ENCODE measurements at places on chromosomes 4 and X. TPM values are rescaled to one million over a fixed set of nuclear protein-coding genes. Genes with fewer than 3 reads are reported as not detected.

The ARHGAP36 gene
- total RNA-seq, result 0.42 TPM

The CLDN34 gene
- total RNA-seq, result 0.71 TPM

The JCHAIN gene
- not detected for total RNA-seq

The DGAT2L6 gene
- total RNA-seq, result not detected

The FAM9B gene
- total RNA-seq, result not detected

The IL9R gene
- total RNA-seq, result not detected

The GLRA3 gene
- 1.4 TPM for total RNA-seq

The KCND1 gene
- 0.71 TPM for total RNA-seq

The NDST3 gene
- 3.5 TPM for total RNA-seq

The DUSP21 gene
- not detected for total RNA-seq

The ADGRA3 gene
- total RNA-seq, result 25.5 TPM

The ADH1B gene
- total RNA-seq, result 0.05 TPM

The ZFYVE28 gene
- total RNA-seq, result 3.9 TPM

The EFHC2 gene
- total RNA-seq, result 14.3 TPM

The SPANXB1 gene
- total RNA-seq, result not detected

DNA sequence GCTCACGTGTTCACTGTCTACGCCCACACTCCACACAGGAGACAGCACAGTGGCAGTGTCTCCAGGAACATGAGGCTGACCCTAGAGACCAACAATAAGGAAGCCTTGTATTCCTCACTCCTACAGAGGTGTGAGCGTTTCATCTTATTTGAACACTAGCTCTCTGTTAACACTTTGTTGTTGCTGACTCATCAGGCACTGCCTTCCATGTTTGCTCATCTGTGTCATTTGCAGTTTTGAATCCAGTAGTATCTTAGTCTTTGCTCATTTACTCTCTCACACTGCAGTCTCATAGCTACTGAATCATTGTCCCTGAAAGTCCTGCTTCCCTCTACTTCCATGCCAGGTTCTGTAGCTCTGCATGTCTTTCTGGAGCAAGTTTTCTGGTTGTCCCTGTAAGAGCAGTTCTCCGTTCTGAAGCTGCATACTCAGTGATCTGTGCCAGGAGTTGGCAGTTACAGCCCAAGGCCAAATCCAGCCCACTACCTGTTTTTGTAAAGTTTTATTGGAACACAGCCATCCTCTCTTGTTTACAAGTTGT, 80.3 kb upstream of the DCLK2 start:
- peak; percentile 74 for ATAC-seq

DNA sequence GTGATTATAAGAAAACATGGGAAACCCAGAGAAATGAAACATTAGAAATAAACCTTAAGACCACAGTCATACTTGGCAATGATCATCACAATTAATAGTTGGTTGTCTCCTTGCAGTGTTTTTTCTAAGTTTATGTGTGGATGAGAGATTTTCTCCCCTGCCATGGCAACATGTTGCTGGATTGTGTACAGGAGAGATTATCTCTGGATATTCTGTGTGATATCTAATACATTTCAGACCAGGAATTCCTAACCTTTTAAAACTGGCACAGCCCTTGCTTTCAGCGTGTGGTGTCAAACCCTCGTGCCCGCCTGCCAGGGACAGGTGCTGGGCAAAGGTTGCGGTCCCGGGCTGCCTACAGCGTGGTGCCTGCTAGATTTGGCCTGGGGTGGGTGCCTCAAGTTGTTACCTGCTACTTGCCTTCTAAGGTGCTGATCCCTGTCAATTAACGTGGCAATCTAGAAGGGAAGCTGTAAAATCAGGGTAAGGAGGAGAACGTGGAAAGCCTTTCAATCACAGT, 100.5 kb downstream of the TMEM131L start:
- no peak for ATAC-seq

DNA sequence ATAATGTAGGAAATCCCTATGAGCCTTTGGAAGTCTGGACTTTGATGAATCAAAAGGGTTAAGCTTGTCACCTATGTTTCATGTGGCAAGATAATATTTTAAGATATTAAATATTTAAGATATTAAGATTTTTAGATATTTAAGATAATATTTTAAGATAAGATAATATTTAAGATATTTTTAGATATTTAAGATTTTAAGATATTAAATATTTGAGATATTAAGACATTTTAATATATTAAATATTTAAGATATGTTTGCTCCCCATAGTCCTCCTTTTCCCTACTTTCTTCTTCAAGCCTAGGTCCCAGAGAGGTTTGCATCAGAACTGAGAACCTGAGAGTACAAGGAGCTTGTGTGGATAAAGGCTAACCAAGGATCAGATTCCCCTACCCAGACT, 478.4 kb upstream of the IGFBP7 start:
- no peak for ATAC-seq

DNA sequence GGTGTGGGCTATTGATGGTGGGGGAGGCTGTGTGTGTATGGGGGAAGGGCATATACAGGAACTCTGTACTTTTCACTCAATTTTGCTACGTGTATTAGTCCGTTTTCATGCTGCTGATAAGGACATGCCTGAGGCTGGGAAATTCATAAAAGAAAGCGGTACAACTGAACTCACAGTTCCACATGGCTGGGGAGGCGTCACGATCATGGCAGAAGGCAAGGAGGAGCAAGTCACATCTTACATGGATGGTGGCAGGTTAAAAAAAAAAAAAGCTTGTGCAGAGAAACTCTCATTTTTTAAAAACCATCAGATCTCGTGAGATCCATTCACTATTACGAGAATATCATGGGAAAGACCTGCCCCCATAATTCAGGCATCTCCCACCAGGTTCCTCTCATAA, 152.3 kb downstream of the NEK1 start:
- no peak for ATAC-seq

DNA sequence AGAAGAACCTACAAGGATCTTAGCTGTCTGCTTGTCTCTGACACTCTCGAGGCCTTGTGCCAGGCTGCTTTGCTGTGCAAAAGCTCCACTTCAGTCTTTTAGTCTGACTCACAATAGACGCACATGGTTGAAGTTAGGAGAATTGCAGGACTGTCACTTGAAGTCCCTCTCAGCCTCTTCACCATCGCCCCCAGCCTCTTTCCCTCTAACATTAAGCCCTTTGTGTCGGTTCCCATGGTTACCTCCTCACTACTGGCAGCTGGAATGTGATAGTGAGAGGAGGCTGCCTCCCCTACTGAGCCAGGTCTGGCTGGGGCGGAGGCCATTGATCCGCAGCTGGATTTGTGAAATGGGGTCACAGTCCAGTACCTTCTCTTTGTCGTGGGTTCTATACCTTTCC, 201.8 kb downstream of the SOWAHB start:
- ATAC-seq, result no peak

- no peak for ATAC-seq
Measured at GRCh38 chr4:113382704-113383103, 333.3 kb downstream of the ANK2 start.

- ATAC-seq, result no peak
Measured at GRCh38 chr4:19791422-19792123, 460.1 kb upstream of the SLIT2 start.

GRCh38 chr4:10783351-10783750, 98.8 kb upstream of the CLNK start:
- ATAC-seq, result no peak

DNA sequence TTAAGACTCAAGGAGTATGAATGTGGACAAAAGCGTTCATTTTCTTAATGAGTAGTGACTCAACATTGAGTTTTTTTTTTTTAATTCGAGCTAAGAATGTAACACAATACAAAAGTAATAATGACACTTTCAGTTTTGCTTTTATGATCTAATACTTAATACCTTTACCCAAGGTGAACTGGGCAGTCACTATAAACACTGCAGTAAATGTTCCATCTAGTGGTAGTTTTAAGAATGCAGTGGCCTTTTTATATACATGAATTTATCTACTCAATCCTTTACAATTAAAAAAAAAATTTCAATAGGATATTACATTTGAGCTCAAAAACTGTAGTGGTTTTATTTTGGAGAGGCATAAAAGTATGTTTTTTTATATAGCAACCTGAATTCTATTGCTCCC, 33.9 kb downstream of the PDK3 start:
- ATAC-seq, result no peak

- ATAC-seq, result no peak
Measured at GRCh38 chr4:1336088-1336491, 10.9 kb upstream of the UVSSA start.

- no peak for ATAC-seq
Measured at GRCh38 chrX:47489507-47490275, 6.7 kb upstream of the ZNF41 start.

- ATAC-seq, result no peak
Measured at GRCh38 chr4:149166365-149166764, 649.3 kb downstream of the IQCM start.

- ATAC-seq, result no peak
Measured at GRCh38 chr4:64497491-64497890, 88.2 kb upstream of the TECRL start.

GRCh38 chr4:61511716-61512488, 311.8 kb downstream of the ADGRL3 start:
- no peak for ATAC-seq

GRCh38 chr4:37588150-37588549, 98.0 kb downstream of the RELL1 start:
- ATAC-seq, result no peak

DNA sequence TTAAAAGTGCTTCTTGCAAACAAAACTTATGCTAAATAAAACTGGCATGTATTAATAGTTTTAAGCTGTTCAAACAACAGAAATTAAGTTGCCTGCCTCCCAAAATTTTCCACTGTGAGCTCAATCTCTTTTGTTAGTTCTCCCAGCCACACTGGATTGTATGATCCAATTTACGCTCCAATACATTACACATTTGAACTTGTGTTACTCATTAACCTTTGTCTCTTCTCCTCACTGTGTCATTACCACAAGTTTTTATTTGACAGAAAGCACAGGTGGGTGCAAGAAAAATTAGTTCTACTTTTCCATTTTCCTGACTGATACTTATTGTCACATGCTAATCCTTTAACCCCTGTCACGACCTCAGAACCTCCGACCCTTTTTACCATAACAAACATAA, 55.5 kb downstream of the SHISA3 start:
- no peak for ATAC-seq

DNA sequence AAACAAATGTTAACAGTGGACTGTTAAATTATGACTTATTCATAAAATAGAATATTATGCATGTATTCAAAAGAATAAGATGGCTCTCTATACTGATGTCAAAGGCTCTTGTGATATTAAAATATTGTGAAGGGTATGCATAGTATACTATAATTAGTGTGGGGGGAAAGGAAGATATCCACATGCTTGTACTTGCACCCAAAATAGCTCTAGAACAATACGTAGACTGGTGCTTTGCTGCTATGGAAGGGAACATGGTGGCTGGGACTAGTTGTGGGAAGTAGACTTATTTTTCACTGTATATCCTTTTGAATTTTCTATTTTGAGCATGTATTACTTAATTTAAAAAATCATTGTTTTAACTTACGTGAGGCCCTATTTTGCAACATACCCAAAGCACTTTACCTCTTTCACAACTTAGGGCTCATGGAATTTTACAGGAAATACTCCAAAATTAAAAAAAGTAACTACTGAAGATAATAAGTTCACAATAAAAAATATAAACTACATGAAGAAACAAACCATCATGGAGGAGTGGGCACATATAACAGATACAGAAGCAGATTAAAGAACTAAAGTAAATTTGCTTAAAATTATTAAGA, 7.9 kb downstream of the PGRMC2 start:
- ATAC-seq, result no peak

- no peak for ATAC-seq
Measured at GRCh38 chr4:109953556-109953955, 40.9 kb downstream of the EGF start.

- ATAC-seq, result peak; percentile 19
Measured at GRCh38 chrX:46770000-46770816, 11.3 kb upstream of the SLC9A7 start.

GRCh38 chr4:24748758-24749350, 46.5 kb upstream of the SOD3 start:
- ATAC-seq, result no peak

DNA sequence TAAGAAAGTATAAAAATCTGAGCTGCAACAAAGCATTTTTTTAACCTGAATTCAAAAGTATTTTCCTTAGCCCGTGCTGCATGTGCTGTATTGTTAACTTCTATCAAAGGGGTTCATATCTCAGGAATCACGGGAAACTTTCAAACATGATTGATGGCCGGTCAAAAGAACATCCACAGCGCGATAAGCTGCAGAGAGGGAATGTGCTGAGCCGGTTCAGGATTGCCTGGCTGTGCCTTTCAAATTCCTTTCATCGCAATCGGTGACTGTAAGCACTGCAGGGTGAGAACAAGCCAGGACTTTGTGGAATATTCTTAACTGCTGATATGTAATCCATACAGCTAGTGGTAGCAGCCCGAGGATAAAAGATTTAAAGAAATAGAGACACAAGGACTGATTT, 210.9 kb upstream of the NOCT start:
- peak; percentile 67 for ATAC-seq

DNA sequence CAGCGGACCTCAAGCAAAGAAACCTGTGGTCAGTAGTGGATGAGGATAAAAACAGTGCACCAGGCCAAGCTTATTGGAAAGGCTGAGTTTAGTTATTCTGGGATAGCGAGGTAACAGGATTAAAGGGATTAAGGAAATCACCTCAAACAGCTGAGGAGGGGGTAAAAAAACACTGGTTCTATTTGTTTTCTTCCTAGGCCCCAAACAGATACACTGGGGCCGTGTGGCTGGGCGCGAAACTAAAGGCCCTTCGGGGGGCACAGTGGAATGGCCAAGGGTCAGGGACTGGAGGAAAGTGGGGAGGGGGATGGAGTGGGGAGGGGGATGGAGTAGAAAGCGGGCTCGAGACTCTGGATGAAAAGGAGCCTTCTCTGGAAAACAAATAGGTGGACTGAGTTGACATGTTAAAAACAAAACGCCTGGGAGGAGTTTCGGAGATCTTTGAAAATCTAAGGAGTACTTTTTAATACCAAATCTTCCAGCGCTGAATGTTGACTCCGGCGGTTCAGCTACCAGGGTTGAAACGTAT, 2.9 kb downstream of the SOX3 start:
- no peak for ATAC-seq

- ATAC-seq, result no peak
Measured at GRCh38 chr4:1470816-1471442, 64.7 kb upstream of the NKX1-1 start.

Measured in motor neuron (in vitro differentiated cells).